ENCODE measurements at places on chromosomes 5 and 9. TPM values are rescaled to one million over a fixed set of nuclear protein-coding genes. Genes with fewer than 3 reads are reported as not detected.

The LHX2 gene
- total RNA-seq: not detected

The FBN2 gene
- not detected for total RNA-seq

The FRMD3 gene
- total RNA-seq: 0.46 TPM

The FOXD4L4 gene
- 0.11 TPM for total RNA-seq

The SAXO1 gene
- total RNA-seq: 0.11 TPM

The SH3RF2 gene
- 0.63 TPM for total RNA-seq

The CCDC152 gene
- total RNA-seq: 13.2 TPM

The CD180 gene
- 0.12 TPM for total RNA-seq

The ZNF454 gene
- not detected for total RNA-seq

The TMED7 gene
- 31.4 TPM for total RNA-seq

The ENTREP1 gene
- total RNA-seq: not detected

The SPARC gene
- total RNA-seq: 0.30 TPM

The TYRP1 gene
- not detected for total RNA-seq

The VAV2 gene
- total RNA-seq: 5.1 TPM

The PPP3R2 gene
- not detected for total RNA-seq

The SPOUT1 gene
- 92.9 TPM for total RNA-seq

The SLC25A2 gene
- 0.27 TPM for total RNA-seq

The ADGRV1 gene
- 0.12 TPM for total RNA-seq

The NOTCH1 gene
- 79.4 TPM for total RNA-seq

The F2RL2 gene
- total RNA-seq: not detected

The KCNMB1 gene
- total RNA-seq: not detected

The NMUR2 gene
- total RNA-seq: not detected

The ZNF483 gene
- total RNA-seq: 2.5 TPM

The PDCD1LG2 gene
- 0.43 TPM for total RNA-seq

The WDR38 gene
- not detected for total RNA-seq

The SLC12A7 gene
- total RNA-seq: 18.5 TPM

The DBH gene
- total RNA-seq: not detected

The GPR151 gene
- total RNA-seq: not detected

The SHLD3 gene
- 3.5 TPM for total RNA-seq

The NRARP gene
- total RNA-seq: 2.1 TPM

The CD14 gene
- 0.26 TPM for total RNA-seq

The PCSK1 gene
- not detected for total RNA-seq

The PCDHGA6 gene
- total RNA-seq: 0.14 TPM

The ADCY2 gene
- not detected for total RNA-seq

The GPRIN1 gene
- 3.8 TPM for total RNA-seq

The OSTF1 gene
- 72.6 TPM for total RNA-seq
